MV-4-11 (cell line): ENCODE measurements at places on chromosomes 1 and 21.

DNA sequence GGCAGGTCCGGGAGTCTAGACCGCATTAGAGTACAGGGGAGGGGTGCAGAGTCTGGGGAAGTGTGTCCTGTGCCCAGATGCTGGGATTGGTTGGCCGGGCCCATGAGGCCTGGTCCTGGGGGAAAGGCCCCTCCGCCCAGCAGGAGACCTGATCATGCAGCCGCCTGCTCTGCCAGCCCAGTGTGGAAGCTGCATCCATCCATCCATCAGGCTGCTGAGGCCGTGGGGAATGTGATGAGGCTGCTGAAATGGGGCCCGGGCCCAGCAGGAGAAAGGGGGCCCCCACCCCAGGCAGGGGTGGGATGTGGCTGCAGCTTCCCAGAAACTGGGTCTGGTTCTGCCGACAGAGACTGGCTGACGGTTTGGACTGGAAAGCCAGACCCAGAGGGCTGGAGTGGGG, 37.2 kb downstream of the EPHA2 start:
- DNase-seq, result no peak

DNA sequence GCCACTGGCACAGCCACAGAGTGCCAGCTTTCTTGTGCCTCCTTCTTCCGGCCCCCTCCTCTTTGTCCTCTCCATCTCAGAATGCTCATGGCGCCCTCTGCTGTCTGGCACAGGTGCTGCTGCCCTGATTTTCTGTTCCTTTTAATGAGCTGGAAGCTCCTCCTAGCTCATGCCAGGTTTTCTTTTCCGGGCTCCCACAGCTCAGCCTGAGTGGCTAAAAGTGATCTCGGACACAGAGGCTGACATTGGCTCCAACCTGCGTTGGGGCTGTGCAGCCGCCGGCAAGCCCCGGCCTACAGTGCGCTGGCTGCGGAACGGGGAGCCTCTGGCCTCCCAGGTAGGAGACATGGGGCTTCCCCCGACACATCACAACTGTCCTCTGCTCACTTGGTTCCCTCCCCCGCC, 18.7 kb downstream of the CNTN2 start:
- peak; percentile 45 for DNase-seq

DNA sequence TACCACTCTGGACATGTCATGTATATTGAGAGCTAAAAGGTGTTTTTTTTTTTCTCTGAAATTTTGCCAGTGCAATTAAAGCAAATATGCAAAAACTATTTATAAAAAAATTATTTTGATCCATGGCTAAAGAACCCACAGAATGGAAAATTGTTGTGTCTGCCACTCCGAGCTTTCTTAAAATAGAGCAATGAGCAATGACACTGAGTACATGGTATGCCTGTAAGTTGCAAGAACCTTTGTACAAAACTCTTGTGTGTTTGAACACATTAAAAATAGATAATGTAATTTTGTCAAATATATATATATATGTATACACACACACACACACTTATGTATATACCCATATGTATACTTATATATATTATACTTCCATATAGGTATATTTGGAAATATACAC, 1530.9 kb upstream of the B3GALT2 start:
- DNase-seq, result no peak

GRCh38 chr1:78176448-78176847, 130.7 kb downstream of the GIPC2 start:
- no peak for DNase-seq

- no peak for DNase-seq
These were observed 308.5 kb upstream of the VAMP3 start for GRCh38 chr1:7462617-7463016.

GRCh38 chr1:10671090-10671489, 125.4 kb downstream of the CASZ1 start:
- no peak for DNase-seq

DNA sequence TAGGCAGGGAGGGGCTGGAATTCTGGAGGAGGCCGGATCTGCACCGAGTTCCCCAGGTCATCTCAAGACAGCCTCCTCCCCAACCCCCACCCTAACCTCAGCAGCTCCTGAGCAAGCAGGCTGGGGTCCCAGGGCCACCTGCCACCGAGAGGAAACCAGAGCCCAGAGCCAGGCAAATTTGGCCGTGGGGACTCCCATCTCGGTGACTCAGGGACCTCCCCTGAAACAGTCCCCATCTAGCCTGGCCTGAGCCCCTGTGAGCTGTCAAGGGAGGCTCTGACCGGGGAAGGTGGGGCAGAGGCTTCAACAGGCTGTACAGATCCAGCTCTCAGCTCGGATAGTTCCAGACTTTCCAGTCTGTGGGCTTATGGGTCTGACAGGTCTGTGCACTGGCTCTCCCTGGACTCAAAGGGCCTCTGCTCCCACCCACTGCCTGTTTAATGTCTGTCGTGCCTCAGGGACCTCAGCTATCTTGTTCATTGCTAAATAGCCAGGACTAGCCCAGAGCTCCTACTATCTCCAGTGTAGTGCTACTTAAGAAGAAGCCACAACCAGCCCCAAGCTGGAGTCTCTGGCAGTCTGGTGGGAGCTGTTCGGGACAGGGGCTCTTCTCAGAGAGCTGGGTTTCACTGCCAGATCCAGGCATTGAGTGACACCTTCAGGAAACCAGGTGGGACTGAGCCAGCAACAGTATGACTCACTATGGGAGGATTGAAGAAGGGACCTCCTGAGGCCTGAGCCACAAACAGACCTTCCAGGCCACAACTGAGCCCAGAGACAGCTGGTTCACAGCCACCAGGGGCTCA, 25.6 kb downstream of the MATN1 start:
- DNase-seq, result no peak

DNA sequence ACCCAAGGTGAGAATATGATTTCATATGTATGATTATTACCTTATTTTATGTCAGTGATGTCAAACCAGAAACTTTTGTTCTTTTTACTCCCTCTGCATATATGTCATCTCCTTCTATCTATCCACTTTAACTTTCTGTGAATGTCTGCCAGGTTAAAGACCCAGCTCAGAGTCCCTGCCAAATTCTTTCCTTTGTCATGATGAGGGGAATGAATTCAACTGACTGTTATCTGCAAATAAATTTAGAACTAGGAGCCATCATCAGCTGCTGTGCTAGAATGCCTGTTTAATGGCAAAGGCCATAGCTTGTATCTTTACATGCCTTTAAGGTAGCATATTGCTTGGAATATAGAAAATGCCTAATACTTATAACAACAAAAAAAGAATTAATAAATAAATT, 815.6 kb upstream of the NEGR1 start:
- no peak for DNase-seq

DNA sequence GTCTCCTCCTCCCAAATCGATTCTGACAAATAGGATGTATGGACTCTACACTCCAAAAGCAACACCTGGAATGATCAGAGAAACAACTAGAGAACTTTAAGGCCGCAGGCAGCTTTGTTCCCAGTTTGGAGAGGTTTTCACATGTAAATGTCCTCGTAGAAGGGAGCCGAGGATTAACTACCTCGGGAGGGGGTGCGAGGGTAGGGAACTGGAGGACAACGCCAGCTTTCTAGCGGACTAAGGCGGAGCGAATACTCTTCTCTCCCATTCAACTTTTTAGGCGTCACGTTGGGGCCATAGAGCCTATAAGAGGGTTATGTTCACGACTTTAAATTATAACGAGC, 1.2 kb downstream of the SCAF4 start:
- no peak for DNase-seq

DNA sequence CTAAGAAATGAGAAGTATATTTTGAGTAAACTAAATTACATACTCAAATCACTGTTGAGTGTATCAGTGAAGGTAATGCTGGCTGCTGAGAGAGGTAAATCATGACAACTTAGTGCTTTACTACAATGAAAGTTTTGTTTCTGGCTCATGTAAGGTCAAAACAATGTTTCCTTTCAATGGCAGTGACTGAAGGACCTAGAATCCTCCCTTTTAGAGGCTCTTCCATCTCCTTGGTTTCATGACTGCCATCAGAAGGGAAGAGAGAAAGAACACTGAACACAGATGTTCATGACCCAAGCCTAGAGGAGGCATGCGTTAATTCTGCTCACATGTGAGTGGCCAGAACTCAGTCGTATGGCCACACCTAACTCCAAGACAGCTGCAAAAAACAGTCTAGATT, 130.6 kb downstream of the AKT3 start:
- no peak for DNase-seq

- DNase-seq, result no peak
These were observed 349.0 kb upstream of the VAMP3 start for GRCh38 chr1:7422081-7422480.

GRCh38 chr1:88612773-88613172, 71.3 kb upstream of the PKN2 start:
- no peak for DNase-seq

GRCh38 chr1:81149649-81150325, 650.9 kb upstream of the ADGRL2 start:
- DNase-seq, result no peak

- no peak for DNase-seq
These were observed 367.1 kb upstream of the ADGRL4 start for GRCh38 chr1:79373481-79374125.

GRCh38 chr1:236568285-236568894, 35.9 kb downstream of the HEATR1 start:
- no peak for DNase-seq

- no peak for DNase-seq
These were observed 101.8 kb downstream of the RHOU start for GRCh38 chr1:228837032-228837431.

- no peak for DNase-seq
These were observed 19.5 kb upstream of the AJAP1 start for GRCh38 chr1:4634793-4635406.

- no peak for DNase-seq
These were observed 542.6 kb downstream of the ADGRL2 start for GRCh38 chr1:82343381-82343780.

DNA sequence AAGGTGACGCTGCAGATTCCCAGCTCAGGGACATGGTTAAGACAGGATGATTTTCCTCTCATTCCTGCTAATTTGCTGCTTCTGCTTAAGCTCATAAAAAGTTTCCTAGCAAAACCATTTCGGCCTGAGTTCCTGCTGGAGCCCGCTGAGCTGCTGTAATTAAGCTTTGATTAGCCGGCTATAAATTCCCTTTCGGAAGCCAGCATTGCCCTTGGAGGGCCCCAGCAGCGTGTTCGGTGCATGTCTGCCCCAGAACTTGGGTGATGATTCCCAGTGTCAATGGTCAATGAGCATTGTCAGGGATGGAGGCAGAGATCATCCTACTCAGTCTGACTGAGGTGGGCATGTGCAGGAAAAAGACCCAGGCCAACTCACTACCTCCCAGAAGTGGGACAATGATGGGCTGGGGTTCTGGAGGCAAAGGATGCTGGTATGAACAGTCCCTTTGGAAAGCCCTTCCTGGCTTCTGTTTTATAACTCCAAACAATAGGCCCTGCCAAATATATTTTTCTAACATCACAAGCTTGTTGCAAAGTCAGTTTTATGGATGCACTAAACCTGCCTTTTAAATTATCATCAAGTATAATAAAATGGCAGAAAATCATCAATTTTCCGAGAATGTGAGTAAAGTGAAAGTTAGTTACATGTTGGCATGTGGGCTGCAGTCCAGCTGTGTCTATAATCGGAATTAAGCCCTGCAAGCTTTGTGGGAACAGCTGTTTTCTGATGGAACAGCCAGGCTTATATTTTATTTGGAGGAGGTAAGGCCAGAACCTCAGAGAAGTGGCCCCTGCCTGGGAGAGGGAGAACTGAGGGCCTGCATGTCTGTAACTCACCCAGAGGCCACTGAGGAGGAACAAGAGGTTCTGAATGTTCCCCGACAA, 257.1 kb downstream of the GRIK3 start:
- DNase-seq, result no peak

GRCh38 chr1:166905136-166905535, 29.1 kb upstream of the TADA1 start:
- DNase-seq, result peak; percentile 6

GRCh38 chr1:182119631-182120030, 58.1 kb upstream of the ZNF648 start:
- DNase-seq, result no peak

- no peak for DNase-seq
These were observed 22.8 kb downstream of the LCE3E start for GRCh38 chr1:152543820-152544219.

DNA sequence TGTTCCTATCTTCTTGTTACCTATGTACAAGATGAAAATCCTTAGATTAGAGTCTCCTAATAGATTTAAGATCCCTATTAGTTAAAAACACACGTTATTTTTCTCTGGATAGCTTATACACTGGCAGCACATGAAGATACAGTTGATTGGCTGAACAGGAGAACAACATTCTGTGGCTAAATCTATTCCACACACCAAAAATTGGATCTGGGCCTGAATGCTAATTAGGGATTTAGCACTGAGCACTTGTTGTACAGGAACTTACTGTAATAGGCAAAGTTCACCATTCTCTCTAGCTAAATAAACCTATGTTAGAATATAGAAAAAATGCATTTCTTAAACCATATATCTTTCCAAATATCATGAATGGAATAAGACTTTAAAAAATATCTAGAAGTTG, 117.1 kb upstream of the PTGFR start:
- no peak for DNase-seq

- DNase-seq, result no peak
These were observed 13.8 kb downstream of the S100A7A start for GRCh38 chr1:153430166-153430553.

GRCh38 chr1:32709075-32709474, 6.5 kb upstream of the SYNC start:
- DNase-seq, result no peak

- DNase-seq, result no peak
These were observed 35.4 kb downstream of the RSPH1 start for GRCh38 chr21:42460391-42461184.

DNA sequence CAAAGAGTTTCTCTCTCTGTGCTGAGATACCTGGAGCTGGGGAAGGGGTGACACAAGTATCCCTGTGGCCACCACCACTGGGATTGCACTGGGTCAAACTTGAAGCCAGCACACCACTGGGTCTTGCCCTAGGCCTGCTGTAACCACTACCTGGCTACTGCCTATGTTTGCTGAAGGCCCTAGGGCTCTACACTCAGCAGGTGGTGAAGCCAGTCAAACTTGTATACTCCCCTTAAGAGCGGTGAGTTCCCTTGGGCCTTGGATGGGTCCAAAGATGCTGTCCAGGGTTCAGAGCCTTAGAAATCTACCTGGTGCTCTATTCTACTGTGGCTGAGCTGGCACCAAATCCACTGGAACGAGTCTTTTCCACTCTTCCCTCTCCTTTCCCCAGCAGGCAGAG, 47.0 kb upstream of the WDR26 start:
- DNase-seq, result no peak

GRCh38 chr21:15071009-15071408, 6.2 kb upstream of the NRIP1 start:
- no peak for DNase-seq

- peak; percentile 34 for DNase-seq
These were observed 480.2 kb upstream of the RUNX1 start for GRCh38 chr21:35529171-35529863.
